Putamen (tissue), 1 donor: ENCODE measurements at places on chromosomes 2 and 18.

DNA sequence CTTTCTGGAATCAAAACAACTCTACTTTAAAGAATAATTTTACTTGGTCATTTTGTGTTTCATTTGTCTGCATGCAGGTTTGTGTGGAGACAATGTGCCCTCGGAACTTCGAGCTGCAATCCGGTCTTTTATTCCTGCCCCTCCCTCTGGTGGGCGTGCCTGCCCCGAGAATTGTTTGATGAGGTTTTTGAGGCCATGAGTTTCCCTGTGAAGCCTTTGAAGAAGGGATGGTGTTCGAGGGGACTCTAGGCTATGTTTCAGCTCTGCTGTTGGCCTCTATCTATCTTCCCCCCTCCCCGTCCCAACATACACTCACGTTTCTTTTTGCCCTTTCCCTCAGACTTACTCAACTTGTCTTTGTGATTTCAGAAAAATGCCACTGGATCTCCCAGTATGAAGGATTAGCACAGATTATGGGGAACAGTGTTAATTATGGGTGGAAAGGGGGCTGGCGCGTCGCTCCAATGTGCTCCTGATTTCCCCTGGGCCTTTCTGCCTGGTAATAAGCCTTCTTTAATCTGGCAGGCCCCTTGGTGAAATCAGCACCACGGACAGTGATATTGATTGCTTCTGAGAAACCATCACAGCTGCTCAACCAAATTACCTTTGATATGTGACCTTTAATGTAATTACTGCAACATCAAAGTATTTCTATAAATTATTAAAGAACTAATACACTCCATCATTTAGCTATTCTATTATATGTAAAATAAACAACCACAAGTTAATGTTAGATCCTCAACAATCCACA is 82.2 kb downstream of the CELF4 start:
- DNase-seq = no peak

GRCh38 chr2:207891086-207891844 is 121.6 kb upstream of the FZD5 start:
- DNase-seq = no peak

- no peak for DNase-seq
These were observed 268.7 kb upstream of the SETBP1 start for GRCh38 chr18:44411976-44412375.

DNA sequence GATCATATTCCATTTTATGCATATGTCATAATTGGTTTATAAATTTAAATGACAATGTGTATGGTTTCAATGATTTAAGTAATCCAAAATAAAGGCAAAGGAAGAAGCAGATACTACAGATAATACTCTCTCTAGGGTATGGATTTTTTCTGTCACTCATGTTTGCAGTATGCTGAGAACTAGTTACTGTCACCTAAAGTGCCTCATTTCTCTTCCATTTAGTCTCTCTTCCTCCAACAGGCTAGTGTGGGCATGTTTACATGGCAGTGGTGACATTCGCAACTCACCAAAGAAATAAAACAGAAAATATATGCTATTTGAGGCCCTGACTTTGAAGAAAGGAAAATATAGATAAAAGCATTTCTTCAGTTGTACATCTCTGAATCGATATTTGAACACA is 1460.4 kb upstream of the ZEB2 start:
- DNase-seq = no peak

DNA sequence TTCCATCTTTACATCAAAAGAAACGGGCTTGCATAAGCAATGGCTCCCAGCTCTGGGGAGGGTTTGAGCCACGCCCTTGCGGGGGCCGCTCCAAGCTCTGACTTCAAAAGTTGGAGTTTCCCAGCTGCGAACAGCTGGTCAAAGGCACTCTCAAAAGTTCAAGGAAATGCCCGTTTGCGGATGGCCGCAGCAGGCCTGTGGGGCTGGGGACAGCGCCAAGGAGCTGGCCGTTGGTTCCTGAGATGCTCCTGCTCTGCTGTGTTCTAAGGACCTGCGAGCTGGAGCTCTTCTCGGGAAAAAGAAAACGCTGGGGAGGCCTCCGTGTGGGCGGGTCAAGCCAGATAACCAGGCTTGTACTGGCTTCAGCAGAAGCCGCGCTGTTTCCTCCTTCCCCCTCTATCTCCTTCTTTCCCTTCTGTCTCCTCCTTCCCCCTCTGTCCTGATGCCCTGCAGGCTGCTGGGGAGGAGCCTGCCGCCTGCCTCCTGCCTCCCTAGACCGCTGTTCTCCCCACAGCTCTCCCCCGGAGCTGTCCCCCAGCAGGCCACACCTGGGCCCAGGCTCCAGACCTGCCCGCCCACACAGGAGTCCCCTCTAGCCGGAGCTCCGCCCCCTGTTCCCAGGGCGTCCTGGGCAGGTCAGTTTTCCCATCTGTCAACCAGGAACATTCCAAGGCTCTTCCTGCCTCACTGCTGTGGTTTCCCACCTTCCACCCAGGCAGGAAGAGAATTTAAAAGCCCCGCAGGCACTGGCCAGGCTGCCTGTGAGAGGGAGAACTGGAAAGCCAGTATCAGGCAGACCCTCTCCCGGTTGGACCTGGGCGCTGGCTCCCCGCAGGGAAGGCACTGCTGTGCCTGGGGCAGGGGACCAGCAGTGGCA is 14.1 kb downstream of the KLF11 start:
- DNase-seq = no peak

DNA sequence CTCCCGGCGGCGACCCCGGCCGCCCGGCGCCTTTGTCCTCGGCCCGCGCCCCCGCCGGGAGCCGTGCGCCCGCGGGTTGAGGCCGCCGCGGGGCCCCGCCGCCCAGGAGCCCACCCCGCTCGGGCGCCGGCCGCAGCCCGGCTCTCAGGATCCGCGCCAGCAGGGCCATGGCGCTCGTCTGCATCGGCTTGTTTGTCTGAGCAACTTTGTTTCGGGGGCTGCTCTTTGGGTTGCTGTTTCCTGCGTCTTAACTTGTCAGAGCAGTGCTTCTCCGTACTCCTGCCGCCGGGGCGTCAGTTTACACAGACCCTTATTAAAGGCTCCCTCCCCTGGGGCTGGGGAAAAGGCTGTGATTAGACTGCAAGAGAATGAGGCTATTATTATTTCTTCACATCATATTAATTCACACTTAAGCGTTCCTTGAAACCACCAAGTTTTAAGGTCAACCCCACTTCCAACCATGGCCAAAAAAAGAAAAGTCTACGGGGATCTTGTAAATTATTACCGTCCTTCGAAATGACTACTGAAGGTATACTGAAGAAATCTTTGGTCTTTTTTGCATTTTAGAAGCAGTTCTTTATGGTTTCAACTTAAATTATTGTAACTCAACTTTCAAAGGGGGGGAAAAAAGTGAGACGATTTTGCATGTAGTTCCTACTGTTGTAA is at the start of gene CYP27C1:
CYP27C1 (minus strand) TSS at position 198 of the 666 bp plus-strand sequence; CDS start at position 169, 29 bp downstream.
- DNase-seq = no peak

- DNase-seq = no peak
These were observed 112.3 kb downstream of the LNPK start for GRCh38 chr2:175889701-175890302.

GRCh38 chr2:193695367-193695766 is 1500.6 kb upstream of the TMEFF2 start:
- DNase-seq = no peak

- no peak for DNase-seq
These were observed 72.7 kb downstream of the LAMA3 start for GRCh38 chr18:23761941-23762340.

GRCh38 chr2:54652540-54652939 is 70.9 kb upstream of the EML6 start:
- DNase-seq = no peak

- no peak for DNase-seq
These were observed 1090.2 kb upstream of the PIK3C3 start for GRCh38 chr18:40864846-40865245.

GRCh38 chr2:136327162-136327852 is 209.4 kb upstream of the CXCR4 start:
- no peak for DNase-seq

DNA sequence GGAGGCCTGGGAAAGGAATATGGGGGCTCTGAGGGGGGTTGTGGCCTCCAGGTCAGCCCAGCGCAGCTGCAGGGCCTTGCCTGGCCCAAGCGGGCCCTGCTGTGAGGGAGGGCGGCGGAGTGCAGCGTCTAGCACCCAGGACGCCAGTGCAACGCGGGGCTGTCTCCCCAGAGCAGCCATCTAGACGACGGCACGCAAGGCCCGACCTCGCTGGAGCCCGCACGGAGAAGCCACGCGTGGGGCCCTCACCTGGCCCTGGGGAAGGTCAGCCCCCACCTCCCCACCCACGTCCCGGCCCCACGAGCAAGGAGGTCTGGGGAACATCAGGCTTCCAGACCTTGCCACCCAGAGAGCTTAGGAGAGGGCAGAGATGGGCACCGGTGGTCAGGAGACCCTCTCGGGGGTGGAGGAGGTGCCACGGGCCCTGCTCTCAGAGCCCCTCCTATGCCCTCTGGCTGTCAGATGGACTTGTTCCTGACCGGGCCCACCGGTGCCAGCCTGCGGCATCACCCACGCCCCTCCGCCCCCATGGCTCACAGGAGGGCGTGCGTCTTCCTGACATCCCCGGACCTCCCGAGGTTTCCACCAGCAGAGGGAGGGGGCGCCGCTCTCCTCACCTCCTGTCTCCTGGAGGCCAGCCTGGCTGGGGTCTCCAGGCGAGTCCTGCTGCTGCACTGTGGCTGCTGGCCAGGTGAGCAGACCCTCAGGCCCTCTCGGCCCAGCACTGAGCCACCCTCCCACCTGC is 17.0 kb downstream of the GPR35 start:
- no peak for DNase-seq

- no peak for DNase-seq
These were observed 1.2 kb upstream of the ZCCHC2 start for GRCh38 chr18:62521593-62521992.

GRCh38 chr2:32783469-32783868 is 155.6 kb downstream of the TTC27 start:
- DNase-seq = no peak

- no peak for DNase-seq
These were observed 116.0 kb downstream of the LIPG start for GRCh38 chr18:49677762-49678413.

DNA sequence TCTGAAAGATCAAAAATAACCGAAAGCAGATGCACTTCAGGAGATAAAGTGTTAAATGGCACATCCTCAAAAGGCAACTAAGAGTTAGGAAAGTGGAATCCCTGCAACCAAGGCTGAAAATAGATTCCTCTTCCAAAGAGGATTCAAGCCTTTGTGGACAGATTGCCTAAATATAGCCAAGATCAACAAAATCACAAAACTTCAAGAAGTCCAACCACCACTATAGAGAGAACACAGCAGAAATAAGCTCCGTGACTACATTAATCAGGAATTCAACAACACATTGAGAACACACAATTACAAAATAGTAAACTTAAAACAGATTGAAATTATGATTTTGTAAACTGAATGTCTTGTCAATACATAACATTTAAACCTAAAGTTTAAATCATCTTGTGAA is 165.7 kb downstream of the LNPK start:
- no peak for DNase-seq

DNA sequence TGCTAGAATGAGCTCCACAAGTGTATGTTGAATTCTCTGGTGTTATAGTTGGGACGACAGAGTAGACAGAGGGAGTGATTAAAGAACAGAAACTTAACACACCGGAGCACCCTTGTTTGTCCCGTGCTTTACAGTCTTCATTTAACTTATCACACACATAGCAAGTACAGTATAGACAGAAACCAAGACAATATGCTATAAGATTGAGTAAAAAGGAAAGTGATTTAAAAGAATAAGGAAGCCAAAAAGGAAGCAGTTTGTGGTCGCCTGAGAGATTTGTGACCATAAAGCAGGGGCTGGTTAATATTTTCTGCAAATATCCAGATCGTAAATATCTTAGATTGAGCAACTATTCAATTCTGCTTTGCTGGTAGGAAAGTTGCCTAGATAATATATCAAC is 1128.4 kb downstream of the TSN start:
- DNase-seq = no peak

- no peak for DNase-seq
These were observed 70.3 kb downstream of the POLR1A start for GRCh38 chr2:86035376-86035882.

DNA sequence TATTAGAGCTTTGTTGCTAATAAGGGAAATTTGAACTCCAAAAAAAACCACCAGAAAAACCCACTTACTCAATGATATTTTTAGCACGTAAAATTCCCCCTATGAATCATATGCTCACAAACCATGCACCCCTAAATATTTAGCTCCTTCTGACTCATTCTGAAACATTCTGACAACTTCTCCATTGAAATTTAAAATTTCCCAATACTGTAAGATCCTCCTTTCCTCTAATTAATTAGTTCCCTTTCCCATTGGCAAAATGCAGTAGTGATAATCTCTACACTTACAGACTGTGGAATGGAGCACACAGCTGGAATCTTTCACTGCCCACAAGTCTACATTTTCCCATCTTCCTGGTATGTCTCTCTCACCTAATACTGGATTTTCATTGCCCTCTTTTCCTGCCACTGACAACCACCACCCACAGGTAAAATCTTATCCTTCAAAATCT is 215.8 kb upstream of the ACVR2A start:
- DNase-seq = no peak

DNA sequence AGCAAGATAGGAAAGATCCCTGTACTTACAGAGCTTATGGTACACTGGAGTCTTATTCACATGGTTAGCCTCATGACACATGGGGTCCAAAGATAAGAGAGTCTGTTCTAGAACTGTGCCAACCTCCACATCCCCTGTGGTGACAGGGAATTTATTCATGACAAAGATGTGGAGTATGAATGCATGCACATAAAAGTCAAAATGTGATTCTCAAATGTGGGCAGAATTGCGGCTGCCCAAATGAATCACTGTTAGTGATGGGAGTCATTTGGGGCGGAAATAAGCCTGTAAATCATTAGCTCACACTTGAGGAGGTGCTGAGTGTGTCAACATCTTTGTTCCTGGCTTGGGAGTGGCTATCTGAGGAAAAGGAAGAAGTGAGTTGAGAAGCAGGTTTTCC is 560.6 kb downstream of the SLC4A3 start:
- DNase-seq = no peak
